ENCODE measurements at places on chromosomes 1 and 21. TPM values are rescaled to one million over a fixed set of nuclear protein-coding genes. Genes with fewer than 3 reads are reported as not detected.

DNA sequence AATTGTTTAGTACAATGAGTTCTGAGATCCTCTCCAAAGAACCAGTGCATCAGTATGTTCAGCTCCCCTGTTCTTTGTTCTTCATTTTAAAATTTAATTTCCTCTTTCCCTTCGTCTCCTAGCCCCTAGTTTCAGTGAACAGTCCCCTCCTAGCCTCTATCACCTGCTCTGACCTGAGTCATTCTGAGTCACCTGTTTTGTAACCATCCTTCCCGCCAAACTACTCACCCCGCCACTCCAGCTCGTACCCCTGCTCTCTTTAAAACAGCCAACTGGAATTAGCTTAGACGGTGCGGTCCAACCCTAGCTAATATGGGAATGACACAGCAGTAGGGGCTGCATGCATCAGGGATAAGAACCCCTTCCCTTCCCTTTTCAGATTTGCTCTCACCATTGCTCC lies 16.8 kb upstream of the ERVH48-1 start:
- peaks cover 9% of the 10 kb centered on the region for H3K4me1 ChIP-seq
- DNase-seq = no peak
- H3K27ac ChIP-seq = no peak overlapping the region
- no peak overlapping the region for H3K4me3 ChIP-seq
- no peaks in the 10 kb centered on the region for H3K36me3 ChIP-seq

- no peak overlapping the region for H3K27ac ChIP-seq
- peaks cover 9% of the 10 kb centered on the region for H3K36me3 ChIP-seq
- no peak for DNase-seq
- no peaks in the 10 kb centered on the region for H3K27me3 ChIP-seq
- no peak overlapping the region for H3K4me3 ChIP-seq
Measured at GRCh38 chr1:211812584-211812983, 18.0 kb downstream of the LPGAT1 start.

PGBD5 gene
- 1.4 TPM for total RNA-seq

- H3K36me3 ChIP-seq = no peaks in the 10 kb centered on the region
- H3K4me1 ChIP-seq = peaks cover 67% of the 10 kb centered on the region
- no peak for DNase-seq
- H3K27me3 ChIP-seq = no peaks in the 10 kb centered on the region
- H3K27ac ChIP-seq = peak overlapping the region; percentile 92
Measured at GRCh38 chr1:9825093-9826074, 1.6 kb upstream of the CLSTN1 start.

BRINP2 gene
- 0.30 TPM for total RNA-seq

GRCh38 chr1:110460253-110461220 lies 9.6 kb downstream of the PROK1 start:
- H3K27me3 ChIP-seq = no peaks in the 10 kb centered on the region
- H3K27ac ChIP-seq = no peak overlapping the region
- DNase-seq = peak; percentile 87
- no peaks in the 10 kb centered on the region for H3K4me1 ChIP-seq

GRCh38 chr1:154694995-154695394 lies 87.0 kb upstream of the ADAR start:
- H3K36me3 ChIP-seq = no peaks in the 10 kb centered on the region
- H3K4me1 ChIP-seq = no peaks in the 10 kb centered on the region
- DNase-seq = no peak
- H3K27me3 ChIP-seq = no peaks in the 10 kb centered on the region
- H3K27ac ChIP-seq = no peak overlapping the region
- H3K4me3 ChIP-seq = no peak overlapping the region
